Left ventricle myocardium inferior (tissue), 1 donor: ENCODE measurements at places on chromosomes 4 and X. TPM values are rescaled to one million over a fixed set of nuclear protein-coding genes. Genes with fewer than 3 reads are reported as not detected.

NDP gene
- total RNA-seq, result not detected

CENPC gene
- 9.0 TPM for total RNA-seq

SMPX gene
- 726 TPM for total RNA-seq

PRICKLE3 gene
- 9.7 TPM for total RNA-seq

SUPT20HL2 gene
- total RNA-seq, result not detected

PAGE1 gene
- not detected for total RNA-seq

AMTN gene
- total RNA-seq, result not detected

RHOXF2B gene
- total RNA-seq, result not detected

SULT1B1 gene
- 1.1 TPM for total RNA-seq

ARR3 gene
- not detected for total RNA-seq

SOX3 gene
- total RNA-seq, result not detected

UBE2K gene
- total RNA-seq, result 54.4 TPM

KLF8 gene
- total RNA-seq, result 3.3 TPM

SPRY1 gene
- total RNA-seq, result 39.7 TPM

NOA1 gene
- 13.0 TPM for total RNA-seq

CLGN gene
- 47.0 TPM for total RNA-seq

SSX3 gene
- total RNA-seq, result not detected

TLR6 gene
- total RNA-seq, result 0.71 TPM

HELQ gene
- total RNA-seq, result 14.0 TPM

GYPE gene
- total RNA-seq, result 0.16 TPM
